ENCODE measurements at places on chromosomes 6 and 20.

- no peak for DNase-seq
Measured at GRCh38 chr6:121596441-121596840, 161.0 kb downstream of the GJA1 start.

DNA sequence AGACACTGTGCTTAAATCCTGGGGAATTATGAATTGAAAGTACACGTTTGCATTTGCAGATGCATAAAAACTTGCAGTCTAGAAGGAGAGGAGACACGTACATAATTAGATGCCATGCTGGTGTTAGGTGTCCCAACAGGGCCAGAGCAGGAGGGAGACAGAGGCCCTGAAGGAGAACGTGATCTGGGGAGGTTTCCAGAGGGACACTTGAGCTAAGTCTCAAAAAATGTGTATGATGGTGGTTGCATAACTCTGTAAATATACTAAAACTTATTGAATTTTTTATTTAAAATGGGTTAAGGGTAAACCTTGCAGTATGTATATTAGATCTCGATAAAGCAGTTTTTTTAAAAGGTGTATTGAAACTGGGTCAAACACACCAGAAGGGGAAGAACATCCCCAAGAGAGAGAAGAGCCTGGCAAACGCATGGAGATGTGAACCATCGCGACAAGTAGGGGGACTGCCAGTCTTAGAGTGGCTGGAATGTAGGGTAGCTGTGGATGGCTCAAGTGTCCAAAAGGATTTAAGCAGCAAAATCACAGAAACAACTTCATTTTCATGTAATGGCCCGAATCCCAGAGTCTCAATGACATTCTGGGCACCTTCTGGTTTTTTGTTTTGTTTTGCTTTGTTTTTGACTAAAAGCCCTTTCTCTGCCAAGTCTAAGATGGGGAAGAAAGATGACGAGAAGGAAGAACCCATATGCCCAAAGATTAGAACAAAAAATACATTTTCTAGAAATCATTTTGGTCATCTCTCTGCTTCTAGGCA is 15.3 kb downstream of the TRAF3IP2 start:
- DNase-seq = no peak

DNA sequence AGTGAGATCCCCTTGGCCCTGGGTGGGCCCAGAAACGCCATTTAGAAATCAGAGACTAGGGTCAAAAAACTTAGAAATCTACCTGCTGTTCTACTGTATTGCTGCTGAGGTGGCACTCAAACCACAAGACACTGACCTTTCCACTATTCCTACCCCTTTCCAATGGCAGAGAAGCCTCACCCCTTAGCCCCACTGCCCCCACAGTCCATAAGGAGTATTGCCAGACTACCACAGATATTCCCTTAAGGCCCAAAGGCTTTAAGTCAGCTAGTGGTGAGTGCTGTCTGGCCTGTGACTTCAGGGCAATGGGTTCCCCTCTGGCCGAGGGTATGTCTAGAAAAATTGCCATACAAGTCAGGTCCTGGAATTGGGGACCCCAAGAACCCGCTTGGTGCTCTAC is 656.1 kb downstream of the COL12A1 start:
- DNase-seq = no peak

DNA sequence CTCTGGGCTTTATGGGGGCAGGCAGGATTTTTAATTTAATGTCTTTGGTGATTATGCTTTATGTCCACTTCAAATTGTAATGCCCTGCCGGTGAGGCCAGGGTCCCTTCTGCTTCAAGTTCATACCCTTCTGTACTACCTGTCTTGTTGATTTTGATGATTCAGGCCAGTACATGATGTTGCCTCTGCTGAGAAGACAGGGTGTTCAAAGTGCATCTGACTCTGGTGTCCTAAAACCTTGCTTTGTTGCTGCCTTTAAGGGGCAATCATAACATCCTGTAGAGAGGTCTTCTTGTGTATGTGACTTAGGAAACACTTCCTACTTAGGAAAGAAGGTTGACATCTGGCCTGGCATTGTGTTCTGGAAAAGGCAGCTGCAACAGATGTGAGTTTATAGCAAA is 113.2 kb downstream of the TMEM170B start:
- peak; percentile 12 for DNase-seq

DNA sequence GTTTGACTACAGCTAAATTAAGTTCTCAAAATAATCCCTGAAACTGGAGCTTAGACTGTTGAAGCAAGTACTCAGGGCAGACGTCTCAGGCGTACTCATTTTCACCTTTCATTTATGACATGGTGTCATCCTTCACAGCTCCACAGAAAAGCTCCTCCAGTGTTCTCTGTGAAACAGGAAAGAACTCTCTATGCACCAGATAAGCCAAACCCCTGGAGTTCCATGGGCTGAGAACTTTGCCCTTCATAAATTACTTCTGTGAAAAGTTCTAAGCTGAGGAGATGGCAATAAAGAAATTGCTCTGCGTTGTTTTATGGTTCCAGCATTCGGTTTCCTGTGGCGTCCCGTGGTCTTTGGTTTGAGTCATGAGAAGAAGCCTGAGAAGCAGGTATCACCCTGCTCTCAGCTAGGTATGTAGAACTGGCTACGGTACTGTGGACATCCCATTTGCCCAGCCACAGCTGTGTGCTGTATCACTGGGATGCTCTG is 20.2 kb upstream of the RREB1 start:
- no peak for DNase-seq

GRCh38 chr6:33599413-33599938 is 19.4 kb upstream of the BAK1 start:
- DNase-seq = no peak

DNA sequence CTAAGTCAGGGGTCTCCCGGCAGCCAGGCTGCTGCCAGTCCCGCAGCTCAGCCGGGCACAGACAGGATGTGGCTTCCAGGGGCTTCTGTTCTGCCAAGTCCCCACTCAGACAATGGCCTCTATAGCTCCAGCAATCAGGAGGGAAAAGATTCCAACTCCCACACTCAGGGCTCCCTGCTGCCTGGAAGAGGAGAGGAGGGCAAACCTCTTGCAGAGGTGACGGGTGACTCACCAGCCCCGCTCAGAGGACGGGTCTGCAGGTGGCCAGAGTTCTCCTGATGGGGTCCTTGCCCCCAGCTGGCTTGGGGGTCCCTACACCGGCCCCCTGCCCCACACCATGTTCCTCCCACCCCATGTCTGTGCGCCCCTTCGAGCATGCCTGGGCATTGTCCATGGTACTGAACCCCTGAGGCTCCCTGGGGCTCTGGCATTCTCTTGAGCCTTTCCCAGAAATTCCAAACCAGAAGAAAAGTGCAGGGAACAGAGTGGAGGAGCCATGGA is 32.6 kb downstream of the NTSR1 start:
- no peak for DNase-seq

GRCh38 chr6:153058909-153059308 is 56.4 kb upstream of the MTRF1L start:
- no peak for DNase-seq

- DNase-seq = no peak
Measured at GRCh38 chr6:109285366-109285765, 96.9 kb downstream of the CD164 start.

GRCh38 chr20:53940907-53941545 is 129.4 kb downstream of the BCAS1 start:
- no peak for DNase-seq

GRCh38 chr20:19207541-19207940 is 4.9 kb upstream of the SLC24A3 start:
- DNase-seq = no peak

DNA sequence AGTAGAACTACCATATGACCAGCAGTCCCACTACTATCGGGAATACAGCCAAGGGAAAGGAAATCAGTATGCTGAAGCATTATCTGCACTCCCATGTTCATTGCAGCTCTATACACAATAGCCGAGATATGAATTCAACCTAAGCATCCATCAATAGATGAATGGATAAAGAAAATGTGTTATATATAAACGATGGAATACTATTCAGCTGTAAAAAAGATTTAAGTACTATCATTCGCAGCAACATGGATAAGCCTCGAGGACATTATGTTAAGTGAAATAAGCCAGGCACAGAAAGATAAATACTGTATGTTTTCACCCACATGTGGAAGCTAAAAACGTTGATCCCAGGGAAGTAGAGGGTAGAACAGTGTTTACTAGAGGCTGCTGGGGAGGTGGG is 44.1 kb downstream of the DTNBP1 start:
- no peak for DNase-seq

- DNase-seq = no peak
Measured at GRCh38 chr20:3652221-3652620, 11.0 kb downstream of the GFRA4 start.

- DNase-seq = no peak
Measured at GRCh38 chr6:166592821-166593220, 6.3 kb upstream of the RAMACL start.

- no peak for DNase-seq
Measured at GRCh38 chr6:13554929-13555333, 19.5 kb upstream of the SIRT5 start.

DNA sequence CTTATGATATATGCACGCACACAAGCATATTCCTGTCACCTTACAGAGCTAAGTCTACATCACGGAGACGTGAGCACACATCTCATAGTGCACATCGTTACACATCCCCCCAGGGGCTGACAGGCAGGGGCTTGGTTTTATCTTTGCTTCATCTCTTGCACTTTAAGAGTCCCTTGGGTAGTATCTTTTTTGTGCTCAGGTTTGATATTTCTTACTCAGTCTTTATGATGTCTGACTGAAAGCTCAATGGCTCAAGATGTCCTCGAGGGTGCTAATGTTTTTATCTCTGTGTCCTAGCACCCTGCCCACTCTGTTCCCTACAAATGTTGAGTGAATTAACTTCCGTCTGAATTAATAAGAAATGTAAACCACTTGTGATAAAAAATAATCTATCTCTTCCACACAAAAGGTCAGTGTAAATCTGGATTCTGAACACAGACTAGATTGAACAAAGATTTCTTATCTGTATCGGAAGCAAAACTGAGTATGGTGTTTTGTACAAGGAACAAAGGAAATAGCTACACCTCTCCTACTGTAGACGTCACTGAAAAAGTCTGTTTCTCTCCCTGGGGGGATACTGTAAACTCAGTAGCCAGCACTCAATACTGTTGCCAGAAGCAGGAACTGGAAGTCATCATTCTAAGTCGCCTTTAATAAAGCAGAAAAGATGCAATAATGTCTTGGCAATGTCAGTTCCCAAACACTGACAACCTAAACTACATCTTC is 195.1 kb downstream of the PRKN start:
- DNase-seq = no peak

DNA sequence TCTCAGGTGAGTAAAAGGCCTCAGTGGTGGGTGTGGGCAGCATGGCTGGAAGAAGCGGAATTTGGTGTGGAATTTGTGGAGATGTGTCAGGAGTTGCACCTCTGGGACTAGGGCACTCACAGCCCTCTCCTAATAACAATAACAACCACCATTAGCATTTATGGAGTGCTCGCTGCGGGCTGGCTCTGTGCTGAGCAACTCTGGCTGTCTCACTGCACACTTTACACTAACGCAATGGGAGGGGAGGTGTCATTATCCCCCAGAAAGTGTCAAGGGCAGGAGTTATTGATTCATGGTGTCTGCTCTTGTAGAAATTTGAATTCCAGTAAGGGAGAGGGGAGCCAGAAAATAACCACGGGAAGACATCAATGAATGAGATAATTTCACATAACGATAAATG is 22.7 kb upstream of the SCRT2 start:
- DNase-seq = no peak

DNA sequence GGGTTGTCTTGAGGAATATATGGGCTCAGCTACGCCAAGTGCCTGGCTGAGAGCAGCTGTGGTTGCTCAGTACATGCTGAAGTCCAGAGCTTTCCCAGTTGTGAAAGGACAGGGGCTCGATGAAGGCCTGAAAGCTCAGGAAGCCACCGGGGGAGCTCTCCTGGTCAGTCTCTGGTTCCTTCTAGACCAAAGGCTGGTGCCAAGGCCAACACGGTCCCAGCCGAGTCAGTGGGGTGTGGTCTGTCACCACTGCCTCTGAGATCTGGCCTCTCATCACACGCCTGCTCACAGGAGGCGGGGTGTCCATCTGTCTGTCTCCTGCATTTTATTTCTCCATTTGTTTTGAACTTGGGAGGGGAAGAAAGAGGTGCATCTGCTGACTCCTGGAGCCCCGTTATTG is 4.9 kb upstream of the FAM83C start:
- DNase-seq = no peak

GRCh38 chr6:22101163-22101562 is 195.7 kb downstream of the PRL start:
- no peak for DNase-seq

DNA sequence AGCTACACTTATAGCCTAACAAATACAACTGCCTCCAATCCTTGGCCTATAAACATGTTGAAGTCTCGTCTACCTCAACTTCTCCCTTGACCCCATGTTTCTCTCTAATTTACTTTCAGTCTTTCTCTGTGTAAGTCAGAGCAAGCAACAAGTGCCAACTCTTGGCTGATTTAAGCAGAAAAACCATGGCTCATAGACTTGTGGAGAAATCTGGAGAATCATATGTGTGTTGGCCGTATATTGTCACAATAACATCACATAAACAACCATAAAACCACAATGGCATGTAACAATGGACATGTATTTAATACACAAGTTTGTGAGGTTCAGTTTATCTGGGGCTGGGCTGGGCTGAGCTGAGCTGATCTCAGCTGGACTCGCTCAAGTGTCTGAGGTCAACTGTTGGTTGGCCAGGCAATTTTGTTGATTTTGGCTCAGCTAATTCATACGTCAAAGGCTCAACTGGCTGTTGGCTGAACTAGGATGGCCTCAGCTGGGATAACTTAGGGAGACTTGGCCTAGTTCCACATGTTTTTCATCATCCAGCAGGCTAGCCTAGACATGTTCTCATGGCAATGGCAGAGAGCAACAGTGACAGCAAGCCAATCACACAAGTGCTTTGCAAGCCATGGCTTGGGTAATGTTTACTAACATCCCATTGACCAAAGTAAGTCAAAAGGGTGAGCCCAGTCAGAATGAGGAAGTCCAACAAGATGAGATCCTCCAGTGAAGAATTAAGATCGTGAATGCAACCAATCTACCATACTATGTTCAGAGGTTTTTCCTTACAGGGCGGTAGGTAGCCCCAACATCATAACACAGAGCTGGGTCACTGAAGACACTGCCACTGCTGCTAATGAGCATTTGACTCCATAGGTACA is 12.9 kb upstream of the TBC1D22B start:
- DNase-seq = no peak

DNA sequence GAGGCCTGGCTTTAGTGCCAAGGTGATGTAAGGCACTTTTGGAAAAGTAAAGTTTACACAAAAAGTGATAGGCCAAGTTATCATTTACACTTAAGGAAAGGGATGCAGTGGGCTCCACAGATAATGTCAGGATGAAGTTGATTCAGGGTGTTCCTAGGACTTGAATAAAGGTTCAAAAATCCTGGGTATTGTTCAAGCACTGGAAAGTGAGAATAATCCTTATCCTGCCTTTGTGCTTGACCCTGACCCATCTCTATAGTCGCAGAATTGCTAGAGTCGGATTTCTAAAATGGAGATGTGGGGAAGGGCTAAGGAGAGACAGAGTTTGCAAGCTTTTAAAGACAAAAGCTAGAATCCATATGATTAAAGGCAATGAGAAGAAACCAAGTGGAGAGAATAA is 115.6 kb downstream of the TIAM2 start:
- no peak for DNase-seq

DNA sequence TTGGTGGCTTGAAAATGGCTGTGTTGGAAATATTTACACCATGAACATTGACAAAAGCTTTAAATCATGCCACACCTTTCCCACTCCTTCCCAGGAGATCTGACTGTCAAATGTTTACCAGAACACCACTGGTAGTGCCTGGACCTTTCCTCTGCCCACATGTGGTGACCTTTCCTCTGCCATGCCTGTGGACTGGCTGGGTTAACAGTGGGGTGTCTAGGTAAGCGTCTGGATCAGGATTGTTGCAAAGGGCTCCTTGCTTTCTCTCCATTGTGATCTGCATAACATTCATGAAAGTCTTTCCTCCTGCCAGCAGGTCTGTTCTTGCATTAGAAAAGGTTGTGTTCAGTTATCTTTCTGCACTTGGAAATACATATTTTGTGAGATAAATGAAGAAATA is 572.7 kb downstream of the DHX35 start:
- no peak for DNase-seq

Measured in NCI-H524 (cell line).